NCI-H2029 treated with DMSO at 0.1 percent for 48 hours (cell line): ENCODE measurements at places on chromosomes 16 and 17.
A peak's percentile ranks its signal among the peaks of the same experiment; 100 is the strongest.

GRCh38 chr17:66830451-66830850 is 4.5 kb upstream of the CACNG5 start:
- no peak for DNase-seq

DNA sequence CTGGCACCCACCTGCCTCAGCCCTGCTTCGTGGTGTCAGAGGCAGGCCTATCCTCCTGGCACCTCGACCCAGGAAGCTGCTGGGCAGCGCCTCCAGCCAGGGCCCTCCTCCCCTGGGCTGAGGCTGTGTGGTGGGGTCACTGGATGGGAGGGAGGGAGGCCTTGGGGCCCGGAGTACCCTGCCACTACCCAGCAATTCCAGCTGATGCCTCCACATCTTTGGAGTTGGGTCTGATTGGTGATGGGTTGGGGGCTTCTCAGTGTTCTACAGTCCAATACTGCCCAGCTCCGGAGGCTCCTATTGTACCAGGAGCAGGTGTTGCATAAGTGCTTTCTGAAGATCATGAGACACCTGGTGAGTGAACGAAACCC is 48.0 kb downstream of the USP22 start:
- no peak for DNase-seq

DNA sequence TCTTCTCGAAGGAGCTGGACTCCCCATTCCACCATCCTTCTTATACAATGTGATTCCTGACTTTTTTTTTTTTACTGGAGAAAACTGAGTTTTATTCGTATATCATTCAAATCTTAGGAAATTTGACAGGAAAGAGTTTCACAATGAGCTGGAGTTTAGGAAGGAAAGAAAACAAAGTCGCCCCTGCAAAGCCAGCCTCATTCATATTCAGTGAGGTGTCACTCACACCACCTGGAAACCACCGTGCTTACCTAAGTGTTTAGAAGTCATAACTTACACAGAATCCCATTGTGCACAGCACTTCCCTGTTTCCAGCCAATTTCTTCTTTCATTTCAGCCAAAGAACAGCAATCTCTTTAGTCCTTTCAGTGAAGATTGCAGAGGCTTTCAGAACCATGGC is 90.3 kb upstream of the CHMP6 start:
- DNase-seq, result no peak

DNA sequence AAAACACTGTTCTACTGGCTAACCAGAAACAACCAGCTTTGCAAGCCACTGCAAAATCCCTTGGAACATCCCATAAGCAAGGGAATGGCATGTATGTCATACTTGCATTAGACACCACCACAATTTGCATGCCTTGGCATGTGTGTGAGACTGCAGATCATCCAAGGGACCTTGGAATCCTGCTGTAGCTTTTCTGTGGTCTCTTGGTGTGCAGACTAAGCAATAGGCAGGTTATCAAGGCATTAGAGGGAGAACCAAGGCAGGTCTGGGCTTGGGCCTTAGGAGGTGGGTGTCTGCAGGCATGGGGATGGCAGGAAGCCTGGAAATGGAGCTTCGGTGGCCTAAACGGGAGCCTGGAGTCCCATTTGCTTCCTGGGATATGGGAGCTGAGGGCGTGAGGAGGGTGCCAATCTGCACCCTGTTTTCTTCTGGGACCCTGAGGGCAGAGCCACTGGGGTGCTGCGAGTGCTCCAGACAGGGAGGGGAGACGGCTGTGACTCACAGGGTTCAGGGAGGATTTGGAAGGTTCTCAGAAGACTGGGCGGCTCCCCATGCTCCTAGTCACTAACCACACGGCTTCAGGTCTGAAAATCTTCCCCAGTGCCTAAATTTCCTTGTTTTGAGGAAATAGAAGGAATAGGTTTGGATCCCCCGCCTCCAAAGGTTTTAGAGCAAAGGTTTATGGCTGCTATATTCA is 36.6 kb downstream of the FAM20A start:
- DNase-seq, result no peak

- DNase-seq, result no peak
Measured at GRCh38 chr16:69925311-69925710, 25.8 kb upstream of the CLEC18A start.

- no peak for DNase-seq
Measured at GRCh38 chr17:64599187-64599676, 62.9 kb downstream of the SMURF2 start.

DNA sequence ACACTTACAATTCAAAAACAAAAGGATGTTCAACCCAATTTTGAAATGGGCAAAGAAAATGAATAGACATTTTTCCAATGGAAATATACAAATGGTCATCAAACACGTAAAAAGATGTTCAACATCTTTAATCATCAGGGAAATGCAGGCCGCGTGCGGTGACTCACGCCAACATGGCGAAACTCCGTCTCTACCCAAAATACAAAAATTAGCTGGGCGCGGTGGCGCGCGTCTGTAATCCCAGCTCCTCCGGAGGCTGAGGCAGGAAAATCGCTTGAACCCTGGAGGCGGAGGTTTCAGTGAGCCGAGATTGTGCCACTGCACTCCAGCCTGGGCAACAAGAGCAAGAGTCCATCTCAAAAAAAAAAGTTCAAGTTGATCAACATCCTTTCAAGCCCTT is 1.8 kb upstream of the CLUAP1 start:
- DNase-seq, result no peak

GRCh38 chr17:76397687-76398522 is 13.5 kb downstream of the SPHK1 start:
- DNase-seq, result peak; percentile 23

GRCh38 chr17:32440722-32441121 is 3.6 kb upstream of the PSMD11 start:
- DNase-seq, result no peak
